Activated CD4-positive, alpha-beta T cell treated with anti-CD3 and anti-CD28 coated beads for 48 hours (primary cell): ENCODE measurements at places on chromosomes 5 and 9.

GRCh38 chr9:117521293-117521692, 106.4 kb upstream of the ASTN2 start:
- DNase-seq, result no peak

DNA sequence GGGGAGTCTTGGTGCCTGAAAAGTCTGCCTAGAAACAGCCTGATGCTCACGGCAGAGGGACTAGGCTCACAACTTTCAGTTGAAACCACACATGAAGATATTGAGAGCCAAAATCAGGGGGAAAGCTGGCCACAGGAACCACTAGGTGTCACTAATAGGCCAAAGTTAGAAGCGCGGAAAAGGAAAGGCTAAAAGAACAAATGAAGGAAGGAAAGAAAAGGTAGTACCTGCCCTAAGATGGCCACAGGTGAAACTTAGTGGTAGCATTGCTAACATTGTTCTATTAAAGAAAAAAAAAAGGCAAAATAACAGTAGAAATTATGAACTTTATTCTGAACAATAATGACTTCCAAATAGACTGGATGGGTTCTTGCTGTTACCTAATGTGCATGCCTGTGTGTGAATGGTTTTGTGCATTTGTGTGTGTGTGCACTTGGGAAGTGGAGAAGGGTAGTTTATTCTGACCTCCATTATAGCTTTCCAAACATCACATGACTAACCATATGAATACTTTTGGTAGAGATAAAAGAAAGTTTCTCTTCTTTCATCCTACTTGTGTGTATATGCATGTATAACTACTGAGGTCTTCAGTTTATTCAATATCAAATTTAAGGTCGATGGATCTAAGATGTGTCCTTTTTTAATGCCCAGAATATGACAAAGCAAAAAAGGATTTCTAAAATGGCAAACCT, 2.1 kb upstream of the RFESD start:
- peak; percentile 54 for DNase-seq

DNA sequence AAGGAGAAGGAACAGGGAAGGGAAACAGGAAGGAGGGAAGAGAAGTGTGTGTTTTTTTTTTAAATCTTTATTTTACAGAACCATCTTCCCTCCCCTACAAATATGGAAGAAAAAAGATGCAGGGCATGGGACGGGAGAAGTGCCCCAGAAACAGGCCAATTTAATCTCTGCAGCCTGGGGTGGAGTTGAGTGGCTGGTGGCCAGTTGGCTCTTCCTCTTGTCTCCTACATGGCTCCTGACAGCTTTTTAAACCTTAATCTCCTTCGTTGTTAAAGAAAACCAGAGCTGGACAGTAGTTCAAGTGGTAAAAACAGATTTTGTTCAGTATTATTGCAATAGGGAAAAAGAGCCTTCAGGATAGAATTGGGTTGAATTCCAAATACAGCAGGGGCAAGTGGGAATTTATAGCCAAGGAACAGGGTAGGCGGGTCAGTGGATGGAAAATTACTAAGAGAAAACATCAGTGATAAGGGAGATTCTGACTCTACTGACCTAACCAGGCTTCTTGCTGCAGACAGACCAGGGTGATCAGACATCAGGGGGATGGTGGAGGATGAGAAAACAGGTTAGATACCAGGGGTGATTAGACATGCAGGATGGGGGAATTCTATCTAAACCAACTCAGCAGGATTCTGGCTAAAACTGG, 125.1 kb upstream of the CLINT1 start:
- DNase-seq, result no peak

DNA sequence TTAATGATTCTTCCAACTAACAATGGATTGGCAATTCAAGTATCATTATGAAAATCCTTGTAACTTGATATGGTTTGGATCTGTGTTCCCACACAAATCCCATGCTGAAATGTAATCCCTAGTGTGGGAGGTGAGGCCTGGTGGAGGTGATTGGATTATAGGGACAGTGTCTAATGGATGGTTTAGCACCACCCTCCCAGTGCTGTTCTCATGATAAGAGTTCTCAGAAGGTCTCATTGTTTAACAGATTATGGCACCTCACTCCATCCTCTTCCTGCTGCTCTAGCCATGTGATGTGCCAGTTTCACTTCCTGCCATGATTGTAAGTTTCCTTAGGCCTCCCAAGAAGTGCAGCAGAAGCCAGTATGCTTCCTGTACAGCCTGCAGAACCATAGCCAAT, 1116.2 kb upstream of the EDIL3 start:
- DNase-seq, result no peak

DNA sequence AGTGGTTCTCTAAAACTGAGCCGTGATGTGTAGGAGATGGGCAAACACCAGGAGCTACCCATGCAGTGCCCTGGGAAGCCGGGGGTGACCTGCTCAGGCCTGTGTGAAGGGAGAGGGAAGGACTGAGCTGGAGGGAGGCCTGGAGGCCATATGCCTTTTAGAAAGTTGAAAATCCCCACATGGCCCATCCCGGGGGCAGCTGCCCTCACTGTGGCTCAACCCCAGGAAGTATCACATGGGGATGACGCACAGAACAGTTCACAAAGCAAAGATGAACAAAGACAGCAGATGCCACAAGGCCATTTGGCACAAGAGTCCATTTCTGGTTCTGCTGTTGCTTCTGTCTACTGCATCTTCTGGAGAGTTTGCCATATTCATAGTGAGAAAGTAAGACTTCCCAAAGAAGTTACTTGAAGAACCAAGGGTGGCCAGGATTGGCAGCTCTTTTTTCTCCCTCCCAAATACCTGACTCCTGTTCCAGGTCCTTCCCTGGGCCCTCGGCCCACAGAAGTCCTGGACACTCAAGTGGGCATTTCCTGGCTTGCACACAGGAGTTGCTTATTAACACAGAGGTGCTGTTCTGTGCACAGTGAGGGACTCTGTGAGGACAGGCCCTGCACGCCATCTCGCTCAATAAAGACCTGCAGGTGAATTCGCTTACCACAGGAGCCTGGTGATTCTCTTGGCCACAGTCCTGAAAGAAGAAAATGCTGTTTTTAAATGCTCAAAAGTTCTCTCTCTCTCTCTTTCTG, 25.1 kb downstream of the ACSL6 start:
- DNase-seq, result no peak

- DNase-seq, result no peak
Measured at GRCh38 chr5:54521856-54522479, 4.4 kb downstream of the SNX18 start.

DNA sequence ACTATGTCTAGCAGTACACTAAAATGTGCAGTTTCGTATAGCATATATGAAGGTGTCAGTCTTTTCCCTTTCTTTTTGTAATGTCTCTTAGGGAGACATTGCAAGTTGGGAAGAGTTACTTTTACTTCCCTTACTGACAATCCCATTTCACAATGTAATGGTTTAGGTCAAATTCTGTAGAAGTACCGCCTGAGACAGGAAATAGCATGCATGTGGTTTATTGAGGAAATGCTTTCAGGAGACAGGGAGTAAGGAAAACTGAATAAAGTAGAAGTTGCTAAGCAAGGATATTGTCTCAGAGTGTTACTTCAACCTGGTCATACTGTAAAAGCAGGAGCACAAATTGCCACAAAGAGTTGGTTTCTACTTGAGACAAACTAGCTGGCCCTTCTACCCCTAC, 32.1 kb upstream of the MSANTD3 start:
- DNase-seq, result no peak

- DNase-seq, result no peak
Measured at GRCh38 chr9:129072171-129072570, 8.7 kb upstream of the DOLPP1 start.

DNA sequence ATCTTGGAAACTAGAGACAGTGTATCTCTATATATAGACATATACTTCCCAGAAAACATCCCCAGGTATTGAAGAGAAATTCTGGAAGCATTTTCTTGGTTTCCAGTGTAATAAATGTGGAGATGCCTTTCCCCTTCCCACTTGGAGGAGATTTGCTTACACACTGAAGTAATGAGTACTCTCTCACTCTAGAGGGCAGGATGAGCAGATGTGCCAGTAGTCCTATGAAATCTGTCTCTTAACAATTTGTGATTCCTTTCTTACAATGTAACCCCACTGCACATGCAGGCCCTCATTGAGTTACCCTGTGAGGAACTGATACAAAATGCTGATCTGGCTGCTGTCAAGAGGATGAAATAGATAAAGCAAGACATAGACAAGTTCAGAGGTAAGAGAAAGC, 567.2 kb downstream of the SLCO4C1 start:
- DNase-seq, result no peak

- peak; percentile 40 for DNase-seq
Measured at GRCh38 chr5:14676320-14676719, 11.8 kb downstream of the OTULIN start.

DNA sequence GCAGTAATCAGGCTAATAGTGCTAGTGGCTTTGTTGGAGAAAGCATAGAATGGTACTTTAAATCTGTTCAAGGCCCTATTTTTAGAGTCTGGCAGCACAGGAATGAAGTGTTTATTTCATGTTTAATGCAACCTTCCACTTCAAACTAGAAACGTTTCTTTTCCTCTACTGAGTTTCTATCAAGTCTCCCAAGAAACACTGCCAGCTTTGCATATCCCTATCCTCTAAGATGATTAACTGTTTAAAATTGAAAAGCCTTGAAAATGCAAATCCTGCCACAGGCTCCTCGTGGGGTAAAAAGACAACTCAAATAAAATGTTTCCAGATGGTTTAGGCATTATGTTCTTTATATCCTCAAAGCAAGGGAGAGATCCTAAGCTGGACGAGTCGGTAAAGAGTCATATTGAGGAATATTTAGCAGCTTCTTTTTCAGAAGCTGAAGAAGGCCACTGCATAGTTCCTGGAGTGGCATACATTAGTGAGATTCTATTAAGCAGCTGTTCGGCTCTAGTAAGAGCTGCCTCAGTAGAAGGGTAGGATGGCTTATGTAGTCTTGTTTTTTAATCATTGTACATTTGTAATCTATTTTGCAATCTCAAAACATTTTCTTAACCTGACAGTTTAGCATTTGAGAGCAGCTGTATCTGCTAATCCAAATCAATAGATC, 251.2 kb downstream of the CHSY3 start:
- no peak for DNase-seq

GRCh38 chr9:130182381-130182909, 10.2 kb downstream of the NCS1 start:
- DNase-seq, result no peak

DNA sequence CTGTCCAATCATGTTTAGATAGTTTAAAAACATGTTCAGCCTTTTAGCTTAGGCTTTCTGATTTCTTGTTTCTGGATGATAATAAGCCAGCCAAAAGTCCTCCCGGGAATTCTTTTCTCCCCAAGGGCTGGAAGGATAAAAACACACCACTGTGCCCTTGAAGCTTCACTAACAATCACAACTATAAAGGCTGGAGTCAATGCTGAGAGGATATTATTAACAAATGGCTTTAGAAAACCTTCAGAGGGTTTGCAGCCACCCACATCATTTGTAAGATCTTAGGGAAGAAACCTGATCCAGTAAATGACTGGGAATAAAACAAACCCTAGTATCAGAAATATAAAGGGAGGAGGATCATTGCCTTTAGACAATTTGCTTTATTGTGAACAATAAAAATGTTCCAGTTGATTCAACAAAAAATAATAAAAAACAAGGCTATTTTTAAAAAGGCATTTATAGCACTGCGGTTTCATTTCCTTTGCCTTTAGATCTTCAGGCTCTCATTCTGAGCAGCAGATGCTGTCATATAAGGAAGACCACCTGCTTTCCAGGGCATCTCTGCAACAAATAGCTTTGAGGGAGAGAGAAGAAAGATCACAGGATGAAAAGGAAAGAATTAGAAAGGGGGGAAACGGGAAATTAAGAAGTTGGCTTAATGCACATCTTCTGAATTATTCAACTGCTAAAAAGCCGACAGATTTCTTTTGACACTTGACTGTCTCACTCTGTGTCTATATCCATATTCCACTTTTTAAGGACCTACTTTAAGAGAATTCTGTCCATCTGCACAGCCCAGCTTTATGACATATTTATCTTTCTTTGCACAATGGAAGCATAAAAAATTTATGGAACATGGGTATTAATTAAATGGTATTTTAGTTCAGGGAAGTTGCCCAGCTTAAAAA, 277.2 kb upstream of the SLC24A2 start:
- DNase-seq, result no peak

- no peak for DNase-seq
Measured at GRCh38 chr9:83451308-83451707, 86.9 kb downstream of the FRMD3 start.

- DNase-seq, result no peak
Measured at GRCh38 chr9:108270561-108270960, 585.2 kb downstream of the ACTL7B start.

DNA sequence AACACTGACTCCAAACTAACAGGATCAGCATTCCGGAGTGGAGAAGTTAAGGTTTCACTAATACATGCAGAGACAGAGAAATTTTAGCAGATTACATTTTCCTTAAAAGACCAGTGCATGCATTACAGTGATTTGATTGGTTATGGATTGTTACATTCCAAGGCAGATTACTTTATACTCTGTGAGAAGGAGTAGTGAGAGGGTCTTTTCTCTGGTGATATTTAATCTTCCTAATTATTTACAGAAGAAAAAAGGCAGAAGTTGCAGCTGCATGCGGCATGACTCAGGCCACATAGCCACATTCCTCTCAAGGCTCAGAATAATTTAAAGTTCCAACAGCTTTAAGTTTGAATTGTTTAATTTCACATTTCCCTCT, 53.0 kb upstream of the PDZD2 start:
- no peak for DNase-seq

DNA sequence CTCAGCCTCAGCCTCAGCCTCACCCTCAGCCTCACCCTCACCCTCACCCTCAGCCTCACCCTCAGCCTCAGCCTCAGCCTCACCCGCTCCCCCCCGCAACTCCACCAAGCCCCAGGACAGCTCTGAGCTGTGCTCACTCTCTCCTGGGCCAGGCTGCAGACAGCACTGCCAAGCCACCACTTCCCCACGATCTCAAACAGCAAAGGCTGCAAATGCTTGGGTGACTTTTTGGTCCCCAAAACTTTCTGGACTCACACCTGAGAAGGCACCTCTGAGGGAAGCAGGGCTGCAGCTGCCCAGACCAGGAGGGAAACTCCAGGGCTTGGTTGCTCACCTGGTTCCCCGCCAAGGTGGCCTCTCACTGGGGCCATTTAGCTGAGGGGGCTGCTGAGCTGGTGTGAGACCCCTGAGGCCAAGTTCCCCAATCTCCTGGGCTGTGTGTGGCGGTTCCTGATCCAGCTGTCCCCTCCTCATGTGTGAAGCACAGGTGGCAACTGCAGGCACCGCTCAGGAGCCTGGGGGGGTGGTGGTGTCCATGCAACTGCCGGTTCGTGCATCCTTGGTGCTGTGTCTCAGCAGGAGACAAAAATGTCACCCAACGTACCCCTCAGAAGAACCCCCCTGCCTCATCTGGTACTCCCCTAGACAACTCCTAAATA, 17.8 kb downstream of the MRPL36 start:
- no peak for DNase-seq

DNA sequence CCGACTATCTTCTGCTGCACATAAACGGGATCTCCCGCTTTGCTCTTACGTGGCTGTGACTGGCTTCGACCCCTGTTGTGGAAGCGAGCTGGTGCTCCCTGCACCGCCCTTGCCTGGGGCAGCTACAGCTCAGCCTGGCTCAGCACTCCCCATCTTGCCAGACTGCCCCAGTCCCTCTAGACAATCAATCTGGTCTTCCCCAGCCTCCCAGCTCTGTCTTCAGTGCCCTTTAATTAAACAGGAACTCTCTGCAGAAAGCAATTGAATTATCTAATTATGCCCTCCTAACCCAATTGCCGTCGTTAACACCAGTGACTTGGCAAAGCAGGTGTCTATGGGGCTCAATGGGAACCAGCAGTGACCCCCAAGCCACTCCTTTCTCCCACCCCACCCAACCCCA, 18.9 kb upstream of the NTNG2 start:
- DNase-seq, result no peak
